Stimulated activated CD4-positive, alpha-beta T cell treated with anti-CD3 and anti-CD28 coated beads, Interleukin-2, amount 100 ng/mL, for 24 hours (primary cell): ENCODE measurements at places on chromosomes 2 and 18.

DNA sequence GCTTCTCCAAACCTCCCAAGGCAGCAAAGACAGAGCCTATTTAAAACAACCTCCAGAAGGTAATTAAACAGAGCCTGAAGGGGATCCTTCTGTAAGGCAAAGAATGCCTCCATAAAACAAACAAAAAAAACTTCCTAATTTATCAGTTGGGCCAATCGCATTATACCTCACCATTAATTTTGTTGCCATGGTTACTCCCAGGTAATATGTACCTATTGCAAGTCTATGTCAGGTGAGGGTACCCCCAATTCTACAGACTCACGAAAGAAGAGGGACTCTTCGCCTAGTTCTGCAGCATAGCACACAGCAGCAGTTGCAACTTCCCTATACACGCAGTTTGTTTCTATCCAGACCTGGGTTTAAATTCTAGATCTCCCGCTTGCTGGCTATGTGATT is 38.8 kb downstream of the SFXN5 start:
- DNase-seq: no peak

DNA sequence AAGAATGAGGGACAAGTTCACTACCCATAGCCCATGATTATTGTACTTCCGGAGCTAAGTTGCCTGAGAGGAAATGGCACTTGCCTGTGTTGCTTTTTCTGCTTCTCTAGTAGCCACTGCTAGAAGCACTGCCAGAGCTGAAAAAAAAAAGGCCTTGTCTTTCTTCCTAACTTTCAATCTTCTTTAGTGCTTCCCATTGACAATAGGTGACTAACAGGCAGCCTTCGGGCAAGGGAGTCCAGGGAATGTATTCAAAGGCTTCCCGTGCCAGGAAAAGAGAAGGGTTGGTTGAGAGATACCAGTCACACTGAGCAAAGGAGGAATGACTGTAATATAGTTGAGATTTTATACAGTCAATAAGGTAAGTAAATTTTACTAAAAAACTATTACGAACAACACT is 242.0 kb downstream of the CALCRL start:
- DNase-seq: no peak

GRCh38 chr2:36633470-36634092 is 35.6 kb upstream of the FEZ2 start:
- DNase-seq: no peak

DNA sequence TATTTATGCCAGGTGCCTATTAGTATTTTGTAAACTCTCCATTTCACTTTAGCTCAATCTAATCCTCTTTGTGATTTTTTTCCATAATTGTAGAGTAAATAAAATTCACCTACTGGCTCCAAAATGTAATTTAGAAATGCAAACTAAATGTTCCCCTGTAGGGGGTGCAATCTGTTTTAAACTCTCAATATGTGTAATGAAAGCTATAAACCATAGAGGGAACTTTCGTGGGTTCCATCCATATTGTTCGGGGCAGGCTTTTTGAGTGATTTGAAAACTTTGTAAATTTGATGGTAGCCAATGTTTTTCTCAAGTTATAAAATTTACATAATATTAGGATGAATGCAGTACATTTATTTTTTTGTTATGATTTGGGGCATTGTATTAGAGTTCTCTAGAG is 49.4 kb downstream of the TSPYL6 start:
- DNase-seq: no peak

DNA sequence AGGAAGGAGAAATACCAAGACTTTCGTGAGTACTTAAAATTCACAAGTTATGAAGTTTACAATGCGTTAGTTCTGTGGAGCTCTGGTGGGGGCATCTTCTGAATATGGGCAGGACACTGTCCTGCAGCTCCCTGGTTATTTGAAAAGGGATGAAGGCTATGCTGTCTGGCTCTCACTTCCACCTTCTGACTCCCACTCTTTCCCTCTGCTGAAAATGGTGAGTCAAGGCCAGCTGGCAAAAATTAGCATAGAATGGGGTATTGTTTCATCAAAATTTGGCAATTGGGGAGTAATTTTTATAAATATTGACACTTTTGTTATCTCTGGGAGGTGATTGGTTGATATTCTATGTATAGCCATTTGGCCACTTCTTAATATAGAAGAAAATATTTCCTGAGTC is 177.4 kb downstream of the PARD3B start:
- no peak for DNase-seq

- DNase-seq: no peak
These were observed 869 bp upstream of the TCF23 start for GRCh38 chr2:27147935-27148334.

DNA sequence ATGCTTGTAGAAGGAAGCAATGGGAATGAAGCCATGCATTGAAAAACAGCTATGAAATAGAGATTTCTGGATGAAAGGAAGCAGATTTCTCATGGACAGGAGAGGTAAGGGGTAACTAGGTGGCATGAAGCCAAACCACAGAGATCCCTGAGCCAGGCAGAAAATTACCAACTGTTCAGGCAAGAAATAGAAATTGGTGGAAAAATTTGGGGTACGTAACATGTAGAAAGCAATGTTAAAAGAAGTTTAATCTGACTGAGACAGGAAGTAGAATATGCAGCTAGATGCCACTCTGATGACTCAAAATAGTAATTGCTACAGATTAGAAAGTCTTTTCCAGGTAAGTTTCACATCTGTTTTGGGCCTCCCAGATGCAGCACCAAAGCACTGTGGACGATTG is 928.5 kb upstream of the CELF4 start:
- no peak for DNase-seq

DNA sequence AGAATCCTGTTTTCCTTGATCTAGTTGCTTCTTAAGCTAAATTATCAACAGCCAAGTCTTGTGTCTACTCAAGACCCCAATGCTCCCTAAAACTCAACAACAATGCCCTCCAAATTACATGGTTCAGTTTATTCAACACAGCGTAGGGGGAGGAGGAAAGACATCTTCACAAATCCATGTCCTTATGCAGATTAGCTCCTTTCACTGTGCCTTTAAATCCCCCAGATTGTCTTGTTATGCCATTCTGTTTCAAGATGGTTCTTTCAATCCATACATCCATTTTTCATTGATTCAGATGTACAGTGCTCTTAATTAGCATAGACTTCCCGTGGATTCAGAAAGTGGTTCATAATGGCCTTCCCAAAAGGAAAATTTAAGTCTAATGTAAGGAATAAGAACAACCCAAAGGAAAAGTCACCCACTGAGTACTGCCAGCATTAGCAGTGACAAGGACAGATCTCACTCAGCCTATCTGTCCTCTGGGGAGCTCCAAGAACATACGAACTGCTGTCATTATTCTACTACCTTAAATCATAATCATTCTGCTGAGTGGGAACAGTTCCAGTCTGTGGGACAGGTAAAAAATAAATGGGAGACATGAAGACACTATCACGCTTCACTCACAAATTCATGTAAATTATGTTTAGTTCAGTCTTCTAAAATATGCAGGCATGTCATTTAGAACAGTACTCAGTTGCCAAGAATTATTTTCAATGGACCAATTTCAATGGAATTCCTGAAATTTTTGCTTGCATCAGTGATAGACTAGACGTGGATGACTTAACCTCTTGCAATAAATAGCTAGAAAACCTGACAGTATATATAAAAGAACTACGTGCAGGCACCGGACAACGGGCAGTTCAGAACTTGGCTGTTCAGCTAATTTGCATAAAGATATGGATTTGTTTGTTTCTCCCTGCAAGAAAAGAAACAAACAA is 58.9 kb upstream of the RNU4ATAC start:
- DNase-seq: no peak

GRCh38 chr2:30932870-30933269 is 125.6 kb upstream of the CAPN13 start:
- DNase-seq: no peak

- DNase-seq: no peak
These were observed 899.7 kb upstream of the CDH2 start for GRCh38 chr18:29076645-29077044.

DNA sequence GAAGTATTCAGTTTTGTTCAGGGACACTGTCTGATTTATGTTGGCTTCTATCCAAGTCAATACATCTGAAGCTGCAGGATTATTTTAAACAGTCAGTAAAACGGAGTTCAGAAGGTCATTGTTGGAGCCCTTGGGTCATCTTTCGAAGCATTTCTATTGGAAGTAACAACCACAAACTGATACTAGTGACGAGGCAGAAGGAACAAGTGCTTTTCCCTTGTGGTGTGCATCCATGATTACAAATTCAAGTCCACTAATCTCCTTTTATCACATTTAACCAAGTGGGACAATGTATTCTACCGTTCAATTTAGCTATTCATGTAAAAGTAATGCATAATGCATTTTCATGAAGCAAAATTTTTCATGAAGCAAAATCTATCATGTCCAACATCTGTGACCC is 76.9 kb downstream of the CD226 start:
- no peak for DNase-seq

GRCh38 chr18:78601349-78601748 is 378.3 kb upstream of the SALL3 start:
- DNase-seq: no peak

DNA sequence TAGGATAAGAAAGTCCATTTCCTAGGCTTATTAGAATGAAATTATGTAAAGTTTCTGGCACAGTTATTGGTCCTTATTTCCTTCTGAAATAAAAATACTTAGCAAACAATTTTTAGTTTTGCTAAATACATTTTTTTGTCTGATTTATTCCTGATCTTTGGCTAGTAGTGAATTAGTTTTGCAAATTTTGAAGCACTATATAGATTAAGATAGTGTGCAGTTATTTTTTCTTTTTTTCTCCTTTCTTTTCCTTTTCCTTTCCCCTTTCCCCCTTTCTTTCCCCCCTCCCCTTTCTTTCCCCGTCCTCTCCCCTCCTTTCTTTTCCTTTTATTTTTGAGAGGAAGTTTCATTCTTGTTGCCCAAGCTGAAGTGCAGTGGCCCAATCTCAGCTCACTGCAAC is 59.7 kb downstream of the BIRC6 start:
- DNase-seq: no peak

- no peak for DNase-seq
These were observed 363.9 kb upstream of the TMEFF2 start for GRCh38 chr2:192558637-192559036.

- no peak for DNase-seq
These were observed 185.2 kb upstream of the SLC14A2 start for GRCh38 chr18:45430041-45430440.

DNA sequence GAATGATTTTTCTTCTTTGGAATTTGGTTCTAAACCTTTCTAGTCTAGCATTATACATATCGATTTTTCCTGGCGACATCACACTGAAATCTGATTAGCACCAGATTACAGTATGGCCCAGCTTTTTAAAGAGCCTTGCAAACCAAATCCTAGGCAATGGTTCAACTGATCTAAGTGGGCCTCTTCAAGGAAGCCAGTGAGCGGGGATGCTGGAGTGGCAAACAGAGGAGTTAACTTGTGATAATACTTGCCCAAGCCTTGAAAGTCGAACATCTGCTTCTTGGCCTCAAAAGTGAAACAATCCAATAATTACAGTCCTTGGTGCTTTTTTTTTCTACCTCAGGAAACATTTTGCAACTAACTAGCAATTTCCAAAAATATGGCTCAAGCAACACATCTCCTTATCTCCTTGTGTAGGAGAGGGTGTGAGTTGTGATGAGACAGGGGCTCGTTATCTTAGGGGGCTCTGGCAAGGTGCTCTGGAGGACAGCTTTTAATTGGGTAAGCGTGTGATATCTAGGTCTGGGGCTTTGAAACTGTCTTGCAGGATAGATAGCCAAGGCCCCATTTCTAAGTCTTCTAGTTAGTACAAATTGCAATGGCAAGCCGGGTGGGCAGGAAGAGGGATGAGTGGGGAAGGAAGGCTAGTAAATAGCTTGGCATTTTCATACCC is 240.2 kb upstream of the CCDC68 start:
- DNase-seq: no peak

DNA sequence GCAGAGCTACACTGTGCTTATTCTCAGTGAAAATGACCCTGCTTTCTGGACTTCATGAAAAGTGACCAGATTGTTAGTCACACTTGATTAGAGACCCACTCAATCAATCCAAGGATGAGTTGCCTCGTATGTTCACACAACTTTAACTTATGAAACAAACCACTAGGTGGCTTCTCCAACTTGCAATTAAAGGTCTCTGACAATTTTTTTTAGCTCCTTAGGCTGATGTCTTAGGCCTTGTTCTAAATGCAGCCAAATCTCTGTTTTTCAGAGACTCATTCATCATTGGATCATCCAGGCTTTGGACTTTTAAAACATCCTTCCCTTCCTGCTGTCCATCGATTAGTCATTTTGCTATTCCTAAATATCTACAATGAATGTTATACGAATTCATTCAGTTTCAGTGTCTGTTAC is 63.4 kb downstream of the MREG start:
- no peak for DNase-seq

DNA sequence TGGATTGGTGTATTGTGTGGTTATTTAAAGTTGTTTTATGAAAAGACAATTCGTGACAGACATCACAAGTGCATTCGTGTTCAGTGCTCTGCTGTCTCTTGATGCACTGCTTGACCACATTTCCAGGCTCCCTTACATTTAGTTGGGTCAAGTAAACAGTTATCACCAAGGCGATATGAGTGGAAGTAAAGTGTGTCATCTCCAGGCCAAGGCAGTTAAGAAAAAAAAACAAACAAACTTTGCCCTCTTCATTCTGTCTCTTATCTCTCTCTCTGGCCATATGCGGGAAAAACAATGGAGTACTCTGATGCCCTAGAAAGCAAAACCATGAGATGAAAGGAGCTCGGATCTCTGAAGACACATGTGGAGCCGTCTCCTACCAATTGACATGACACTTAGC is 131.1 kb downstream of the DSEL start:
- DNase-seq: no peak

DNA sequence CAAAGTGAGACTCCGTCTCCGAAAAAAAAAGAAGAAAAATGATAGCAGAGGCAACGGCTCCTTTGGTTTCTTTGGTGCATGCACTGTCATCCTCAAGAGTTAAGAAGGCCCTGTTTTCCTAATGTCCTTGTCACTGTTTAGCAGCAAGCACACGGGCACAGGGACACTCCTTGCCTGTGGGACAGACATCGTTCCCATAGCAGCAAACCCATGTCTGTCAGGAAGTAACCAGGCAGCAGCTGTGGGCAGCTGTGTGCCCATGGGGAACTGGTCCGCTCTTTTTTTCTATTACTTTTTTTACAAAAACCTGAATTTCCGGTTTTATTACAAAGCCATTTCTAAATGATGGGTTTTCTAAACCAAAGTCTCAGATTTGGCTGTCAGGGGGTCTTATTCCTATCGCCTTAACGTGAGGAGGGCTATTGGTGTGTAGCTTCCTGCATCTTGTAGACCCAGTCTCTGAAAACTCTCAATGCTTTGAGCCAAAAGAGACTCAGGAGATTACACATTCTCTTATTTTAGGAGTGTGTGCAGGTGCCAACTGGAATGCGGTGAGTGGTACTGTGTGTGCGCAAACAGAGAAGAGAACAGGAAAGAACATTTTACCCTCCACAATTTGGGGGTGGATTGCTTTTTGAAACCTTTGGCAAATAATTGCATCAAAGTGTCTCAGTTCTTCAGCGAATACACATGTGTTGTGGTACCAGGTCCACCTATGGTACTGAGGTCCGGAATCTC is 109.6 kb downstream of the COLEC12 start:
- no peak for DNase-seq

- DNase-seq: no peak
These were observed 584.8 kb downstream of the TSN start for GRCh38 chr2:122340246-122340645.
